ENCODE measurements at places on chromosomes 11 and 22. TPM values are rescaled to one million over a fixed set of nuclear protein-coding genes. Genes with fewer than 3 reads are reported as not detected.

DNA sequence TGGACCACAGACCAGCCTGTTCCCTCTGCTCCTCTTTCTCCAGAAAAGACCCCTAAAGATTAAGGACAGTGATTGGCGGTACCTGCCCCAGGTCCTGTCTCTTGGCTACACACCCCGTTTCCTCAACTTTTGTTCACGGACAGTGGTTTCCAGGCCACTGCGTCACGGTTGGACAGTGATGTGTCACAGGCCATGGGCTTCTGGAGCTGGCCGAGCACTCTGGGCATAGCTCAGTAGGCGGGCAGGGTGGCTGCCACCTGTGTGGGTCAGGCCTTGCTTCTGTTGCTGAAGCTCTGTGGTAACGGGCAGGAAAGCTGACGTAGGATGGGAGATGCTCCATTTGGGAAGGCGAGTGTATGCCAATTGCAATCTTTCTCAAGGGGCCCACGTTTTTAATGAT is 13.6 kb downstream of the TUB start:
- no peak for DNase-seq

- peak; percentile 91 for DNase-seq
Observed at GRCh38 chr11:130068986-130069658, 572 bp upstream of the APLP2 start.

Gene XKR3
- total RNA-seq = not detected

- DNase-seq = no peak
Observed at GRCh38 chr11:12862696-12863469, 146.2 kb upstream of the RASSF10 start.

Gene CHRDL2
- total RNA-seq = 34.3 TPM

- DNase-seq = no peak
Observed at GRCh38 chr22:44816141-44816540, 63.8 kb downstream of the ARHGAP8 start.
